ENCODE measurements at places on chromosomes 2 and 18.

DNA sequence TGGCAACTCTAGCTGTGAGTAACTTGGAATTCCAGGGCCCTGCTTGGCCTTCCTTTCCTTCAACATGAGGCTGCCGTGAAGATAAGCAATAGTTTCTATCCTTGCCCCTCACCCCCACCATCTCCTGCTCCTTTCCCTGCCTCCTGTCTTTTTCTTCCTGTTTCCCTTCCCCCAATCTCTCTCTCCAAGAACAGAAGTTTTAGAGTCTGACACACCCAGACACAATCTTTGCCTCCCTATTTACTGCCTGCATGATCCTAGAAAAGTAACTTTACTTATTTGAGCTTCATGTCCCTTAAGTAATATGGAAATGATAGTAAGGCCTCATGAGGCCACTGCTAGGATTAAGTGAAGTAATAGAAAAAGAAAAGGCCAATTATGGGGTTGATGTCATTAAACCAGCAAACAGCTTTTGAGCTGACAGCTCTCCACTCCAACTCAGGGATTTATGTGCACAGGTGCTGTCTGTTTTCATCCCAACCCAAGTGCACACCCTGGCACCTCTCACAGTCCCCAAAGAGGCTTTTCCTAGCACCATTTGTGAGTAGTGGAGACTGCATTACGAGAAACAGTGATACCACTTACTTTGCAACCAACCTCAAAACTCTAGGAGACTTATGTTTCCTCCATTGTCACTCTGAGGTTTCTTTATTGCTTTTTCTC is 123.7 kb upstream of the SIX3 start:
- DNase-seq = no peak

DNA sequence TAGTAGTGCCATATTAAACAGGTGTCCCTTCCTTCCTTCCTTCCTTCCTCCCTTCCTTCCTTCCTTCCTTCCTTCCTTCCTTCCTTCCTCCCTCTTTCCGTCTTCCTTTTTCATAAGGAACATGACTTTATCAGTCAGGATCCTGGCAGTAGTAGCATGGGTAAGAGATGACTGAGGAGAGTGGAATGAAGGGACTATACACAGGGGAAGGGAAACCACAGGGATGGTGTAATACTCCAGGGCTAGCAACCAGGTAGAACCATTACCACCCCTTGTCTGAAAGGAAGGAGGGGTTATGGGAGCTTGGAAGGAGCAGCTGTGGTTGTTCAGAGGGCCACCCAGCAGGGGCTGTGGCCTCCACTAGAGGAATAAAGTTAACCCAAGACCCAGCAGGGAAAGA is 23.2 kb upstream of the KDM3A start:
- DNase-seq = no peak

DNA sequence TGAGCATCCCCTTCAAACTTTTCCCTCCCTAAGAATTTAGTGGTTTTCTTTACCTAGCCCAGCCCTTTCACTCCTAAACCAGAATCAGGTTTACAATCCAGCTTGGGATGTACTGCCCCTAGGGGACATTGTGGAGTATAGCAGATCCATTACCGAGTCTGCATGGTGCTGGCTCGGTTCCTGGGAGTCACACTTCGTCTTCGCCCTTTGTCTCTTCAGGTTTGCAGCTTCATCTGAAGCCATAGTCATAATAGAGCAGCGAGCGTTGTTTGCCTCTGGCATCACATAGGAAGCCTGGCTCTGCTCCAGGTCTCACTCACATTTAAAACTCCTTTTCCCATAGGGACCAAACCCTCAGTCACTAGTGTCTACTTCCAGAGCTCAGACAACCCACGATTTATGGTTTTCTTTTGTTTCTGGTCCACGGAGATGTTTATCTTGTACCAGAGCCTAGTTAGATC is 16.8 kb upstream of the LYPD6 start:
- peak; percentile 29 for DNase-seq

GRCh38 chr2:102147935-102148334 is 5.4 kb downstream of the IL1R1 start:
- DNase-seq = no peak

GRCh38 chr2:217923007-217923686 is 79.6 kb downstream of the TNS1 start:
- no peak for DNase-seq

DNA sequence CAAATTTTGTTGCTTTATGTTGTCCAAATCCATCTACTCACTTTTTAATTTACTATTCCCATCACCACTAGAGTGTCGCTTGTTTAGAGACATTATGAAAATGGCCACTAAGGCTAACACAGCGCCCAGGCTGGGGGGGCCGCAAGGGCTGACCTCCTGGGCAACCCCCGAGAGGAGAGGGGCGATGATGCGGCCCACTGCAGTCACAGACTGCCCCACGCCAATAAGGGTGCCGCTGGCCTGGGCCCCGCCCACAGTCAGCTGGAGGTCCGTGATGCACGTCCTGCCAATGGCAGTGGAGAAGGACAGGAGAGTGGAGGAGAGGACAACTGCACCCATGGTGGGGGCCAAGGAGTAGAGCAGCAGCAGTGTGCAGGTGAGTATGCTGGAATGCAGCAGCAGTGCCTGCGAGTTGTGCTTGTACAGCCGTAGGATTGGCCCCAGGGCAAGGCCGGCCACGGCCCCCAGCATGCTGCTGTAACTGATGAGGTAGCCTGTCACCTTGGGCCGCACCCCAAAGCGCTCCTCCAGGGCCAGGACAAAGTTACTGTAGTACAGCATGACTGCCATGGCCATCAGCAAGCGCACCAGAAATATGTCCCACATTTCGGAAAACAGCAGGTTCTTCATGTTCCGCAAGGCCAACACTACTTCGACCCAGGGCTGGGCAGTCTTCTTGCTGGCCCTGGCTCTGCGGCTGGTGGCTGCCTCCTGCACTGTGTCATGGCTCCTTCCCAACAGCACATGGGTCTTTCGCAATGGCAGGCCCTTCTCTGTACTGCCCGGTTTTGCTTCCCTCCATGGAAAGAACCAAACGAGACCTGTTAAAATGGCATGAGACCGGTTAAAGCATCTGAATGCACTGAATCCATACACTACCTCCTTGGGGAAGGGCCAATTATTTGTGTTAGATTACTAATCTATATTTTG is 43.2 kb upstream of the TMEM182 start:
- DNase-seq = no peak

GRCh38 chr2:238024986-238025385 is 35.8 kb upstream of the SCLY start:
- DNase-seq = no peak

DNA sequence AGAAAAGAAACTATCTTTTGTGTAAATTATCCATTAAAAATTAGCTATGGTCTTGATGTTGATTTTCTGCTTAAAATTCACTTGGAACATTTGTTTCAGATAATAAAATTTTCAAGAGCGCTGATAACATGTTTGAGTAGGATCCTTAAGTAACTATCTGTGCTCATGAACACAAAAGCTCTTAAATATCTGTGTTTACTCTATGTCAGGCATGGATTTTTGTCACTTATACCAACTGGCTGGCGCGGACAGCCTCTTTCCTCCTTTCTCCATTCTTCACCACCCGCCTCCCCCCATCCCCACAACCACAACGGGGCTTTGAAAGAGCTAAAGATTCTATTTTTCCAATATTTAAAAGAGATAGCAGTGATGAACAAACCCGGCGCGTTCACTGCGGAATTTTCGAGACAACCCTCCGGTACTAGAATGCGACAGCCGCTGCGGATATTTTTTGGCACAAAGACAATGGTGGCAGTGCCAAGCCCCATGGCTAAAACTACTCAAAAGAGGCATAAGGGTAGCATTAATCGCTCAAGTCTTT is 181.5 kb downstream of the TCF4 start:
- no peak for DNase-seq

- no peak for DNase-seq
These were observed 143.5 kb downstream of the INSIG2 start for GRCh38 chr2:118231759-118232158.

DNA sequence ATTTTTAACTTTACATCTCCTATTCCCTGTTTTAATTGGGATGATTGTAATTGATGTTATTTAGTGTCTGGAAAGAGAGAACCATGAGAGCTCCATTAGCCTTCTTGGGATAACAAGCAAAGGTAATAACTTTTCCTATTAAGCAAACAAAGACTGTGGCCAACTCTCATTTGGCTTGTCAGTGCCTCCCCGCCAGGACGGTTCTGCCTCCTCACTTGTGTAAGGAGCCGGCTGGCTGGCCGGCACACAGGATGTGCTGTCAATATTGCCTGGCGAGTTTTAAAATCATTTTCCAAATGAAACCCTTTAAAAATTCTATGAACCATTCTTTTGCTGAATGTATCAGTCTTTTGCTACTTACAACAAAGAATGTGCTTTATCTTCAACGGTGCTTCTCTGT is 898.3 kb downstream of the CPS1 start:
- DNase-seq = no peak

DNA sequence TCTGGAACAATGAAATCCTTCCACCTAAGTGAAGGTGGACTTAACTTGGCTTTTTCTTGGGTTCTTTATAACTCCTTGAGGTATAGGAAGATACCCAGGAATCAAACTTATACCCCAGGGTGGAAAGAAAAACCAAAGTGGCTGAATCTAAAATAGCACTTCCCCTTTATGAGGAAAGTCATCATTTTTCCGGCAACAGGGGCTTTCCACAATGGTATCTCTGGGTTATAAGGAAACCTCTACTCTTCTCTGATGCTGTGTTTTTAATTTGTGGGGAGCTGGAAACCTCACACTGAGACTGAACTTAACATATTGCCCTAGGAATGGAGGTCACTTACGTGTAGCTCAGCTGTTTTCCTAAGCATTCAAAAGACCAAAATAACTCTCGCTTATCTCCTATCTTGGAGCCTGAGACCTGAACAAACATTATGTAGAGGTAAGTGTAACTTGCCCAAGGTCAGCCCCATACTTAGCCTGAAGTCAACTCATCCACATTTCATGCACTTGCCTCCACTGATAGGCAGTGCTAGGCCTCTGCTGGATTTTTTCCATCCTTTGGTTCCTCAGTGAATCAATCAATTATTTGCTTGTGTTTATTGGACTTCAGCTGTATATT is 117.9 kb downstream of the SETBP1 start:
- DNase-seq = no peak

DNA sequence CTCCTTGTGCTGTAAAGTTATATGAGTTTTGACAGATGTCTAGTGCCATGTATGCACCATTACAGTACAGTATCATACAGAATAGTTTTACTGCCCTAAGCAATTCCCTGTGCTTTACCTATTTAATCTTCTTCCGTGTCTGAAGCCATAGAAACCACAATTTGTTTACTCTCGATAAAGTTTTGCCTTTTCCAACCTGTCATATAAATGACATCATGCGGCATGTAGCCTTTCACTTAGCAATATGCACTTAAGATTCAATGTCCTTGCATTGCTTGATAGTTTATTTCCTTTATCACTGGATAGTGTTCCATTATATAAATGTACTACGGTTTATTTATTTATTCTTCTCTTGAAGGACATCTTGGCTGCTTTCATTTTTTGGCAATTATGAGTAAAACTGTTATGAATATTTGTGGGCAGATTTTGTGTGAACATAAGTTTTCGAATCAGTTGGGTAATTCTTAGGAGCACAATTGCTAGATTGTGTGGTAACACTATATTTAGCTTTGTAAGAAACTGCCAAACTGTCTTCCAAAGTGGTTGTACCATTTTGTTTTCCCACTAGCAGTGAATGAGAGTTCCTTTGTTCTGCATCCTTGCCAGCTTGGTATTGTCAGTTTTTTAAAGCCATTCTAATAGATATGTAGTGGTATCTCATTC is 136.8 kb upstream of the MAP3K20 start:
- no peak for DNase-seq

DNA sequence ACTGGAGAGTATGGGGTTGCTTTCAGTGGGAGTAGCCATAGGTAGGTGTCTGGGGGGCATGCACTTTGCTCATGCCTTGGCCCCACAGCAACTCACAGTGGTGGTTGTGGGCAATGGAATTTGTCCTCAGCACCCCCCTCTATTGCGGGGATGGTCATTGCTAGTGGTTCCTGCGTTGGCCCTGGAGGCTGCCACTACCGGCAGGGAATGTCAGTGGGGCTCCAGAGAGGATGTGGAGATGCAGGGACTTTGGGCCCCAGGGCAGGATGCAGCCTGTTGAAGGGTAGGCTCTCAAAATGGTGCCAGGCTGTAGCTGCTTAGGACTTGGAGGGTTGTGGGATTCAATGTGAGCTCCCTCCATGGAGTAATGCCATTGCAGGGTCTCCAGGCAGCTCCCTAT is 125.0 kb downstream of the XRCC5 start:
- DNase-seq = no peak

GRCh38 chr2:56337342-56337741 is 153.6 kb downstream of the CCDC85A start:
- no peak for DNase-seq

GRCh38 chr2:118498943-118499342 is 348.5 kb downstream of the EN1 start:
- DNase-seq = no peak
